GM06990 (cell line): ENCODE measurements at places on chromosomes 6 and 20.

DNA sequence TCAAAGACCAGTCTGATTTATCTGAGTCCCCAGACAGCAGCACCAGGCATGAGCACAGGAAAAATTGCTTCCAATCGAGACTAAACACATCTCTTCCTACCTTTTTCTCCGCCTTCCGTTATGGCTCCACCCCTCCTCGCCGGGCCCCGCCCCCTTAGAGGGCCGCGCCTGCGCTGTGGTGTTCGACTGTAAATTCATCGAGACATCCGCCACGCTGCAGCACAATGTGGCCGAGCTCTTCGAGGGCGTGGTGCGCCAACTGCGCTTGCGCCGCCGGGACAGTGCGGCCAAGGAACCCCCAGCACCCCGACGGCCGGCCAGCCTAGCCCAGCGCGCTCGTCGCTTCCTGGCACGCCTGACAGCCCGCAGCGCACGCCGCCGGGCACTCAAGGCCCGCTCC is 8.9 kb downstream of the REM1 start:
- DNase-seq = no peak

DNA sequence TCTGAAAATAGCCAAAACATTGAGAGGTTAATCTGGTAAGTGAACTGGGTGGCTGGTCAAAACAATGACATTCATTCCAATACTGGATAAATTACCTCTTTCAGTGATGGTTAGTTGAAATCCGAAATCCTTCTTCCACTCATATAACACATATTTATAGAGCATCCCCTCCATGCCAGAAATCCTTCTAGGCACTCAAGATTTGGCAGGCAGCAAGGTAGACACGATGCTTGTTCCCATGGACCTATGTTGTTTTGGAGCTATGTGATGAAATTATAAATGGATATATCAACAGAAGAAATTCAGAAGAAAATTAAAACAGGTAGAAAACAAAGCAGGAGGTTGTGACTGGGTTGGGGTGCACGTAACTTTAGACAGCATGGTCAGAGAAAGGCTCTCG is 26.3 kb upstream of the SNRPB2 start:
- DNase-seq = no peak

DNA sequence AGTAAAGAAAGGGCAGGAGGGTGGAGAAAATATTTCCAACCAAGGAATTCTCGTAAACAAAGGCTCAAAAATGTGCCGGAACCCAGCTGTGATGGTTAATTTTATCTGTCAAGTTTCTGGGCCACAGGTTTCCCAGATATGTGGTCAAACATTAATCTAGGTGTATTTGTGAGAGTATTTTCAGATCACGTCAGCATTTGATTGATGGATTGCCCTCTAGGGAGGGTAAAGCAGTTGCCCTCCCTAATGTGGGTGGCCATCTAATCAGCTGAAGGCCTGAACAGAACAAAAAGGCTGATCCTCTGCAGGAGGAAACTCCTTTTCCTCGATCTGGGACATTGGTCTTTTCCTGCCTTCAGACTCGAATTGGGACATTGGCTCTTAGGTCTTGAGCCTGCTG is 298.7 kb upstream of the TCF21 start:
- no peak for DNase-seq

GRCh38 chr6:130852844-130853554 is 25.8 kb downstream of the SMLR1 start:
- DNase-seq = no peak

GRCh38 chr20:432208-432607 is 24.1 kb downstream of the RBCK1 start:
- no peak for DNase-seq

DNA sequence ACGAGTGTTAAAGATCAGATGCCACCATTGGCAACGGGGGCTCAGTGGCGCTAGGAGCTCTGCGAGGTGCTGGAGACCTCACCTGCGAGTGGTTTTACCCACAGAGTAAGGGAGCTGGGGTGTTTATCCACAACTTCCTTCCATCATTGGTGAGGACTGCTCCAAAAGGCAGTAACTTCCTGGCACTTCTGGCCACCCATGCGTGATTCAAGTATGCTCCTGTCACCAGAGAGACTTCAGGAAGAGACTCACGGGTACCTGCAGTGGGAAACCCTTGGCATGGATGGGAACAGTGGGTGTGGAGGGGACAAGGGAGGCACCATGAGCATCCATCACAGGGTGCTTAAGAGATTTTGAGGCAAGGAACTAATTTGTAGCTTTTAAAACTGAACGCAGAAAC is 53.2 kb downstream of the RIN2 start:
- no peak for DNase-seq

GRCh38 chr20:64058536-64058935 is 4.5 kb upstream of the TCEA2 start:
- no peak for DNase-seq

- no peak for DNase-seq
These were observed 82.3 kb upstream of the BMP2 start for GRCh38 chr20:6685181-6685582.

GRCh38 chr6:26205625-26206574 is 118.7 kb downstream of the HFE start:
- DNase-seq = no peak

- DNase-seq = no peak
These were observed 65.2 kb downstream of the STX11 start for GRCh38 chr6:144215402-144215931.

GRCh38 chr20:23608251-23608846 is 2.6 kb upstream of the CST9 start:
- no peak for DNase-seq

DNA sequence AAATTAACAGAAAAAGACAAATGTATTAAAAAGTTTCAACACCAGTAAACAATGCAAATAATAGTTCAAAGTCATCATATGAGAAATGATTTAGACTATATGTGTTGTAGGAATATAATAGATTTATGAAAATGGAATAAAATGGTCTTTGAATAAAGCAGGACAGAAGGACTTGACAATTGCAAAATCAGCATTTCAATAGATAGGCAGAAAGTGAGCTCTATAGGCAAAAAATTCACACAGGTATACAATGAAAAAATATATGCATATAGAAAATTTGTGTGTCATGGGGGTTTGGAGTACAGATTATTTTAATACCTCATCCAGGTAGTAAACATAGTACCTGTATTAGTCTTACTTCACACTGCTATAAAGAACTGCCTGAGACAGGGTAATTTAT is 571.1 kb upstream of the EYS start:
- DNase-seq = no peak

DNA sequence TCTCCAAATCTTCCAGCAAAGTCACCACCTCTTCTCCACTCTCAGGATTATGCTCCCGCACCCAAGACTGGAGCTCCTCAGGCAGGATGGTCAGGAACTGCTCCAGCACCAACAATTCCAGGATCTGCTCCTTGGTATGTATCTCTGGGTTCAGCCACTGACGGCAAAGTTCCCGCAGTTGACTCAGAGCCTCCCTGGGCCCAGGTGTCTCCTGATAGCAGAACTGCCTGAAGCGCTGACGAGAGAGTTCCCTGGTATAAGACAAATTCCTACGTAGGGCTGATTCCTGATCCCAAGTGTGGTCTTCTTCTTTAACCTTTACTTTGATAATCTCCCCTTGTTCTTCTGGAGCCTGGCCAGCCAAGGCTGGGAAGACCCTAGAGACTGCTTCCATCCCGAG is 60.6 kb downstream of the GPX5 start:
- no peak for DNase-seq

- DNase-seq = no peak
These were observed 83.6 kb downstream of the SIM1 start for GRCh38 chr6:100381111-100381510.

DNA sequence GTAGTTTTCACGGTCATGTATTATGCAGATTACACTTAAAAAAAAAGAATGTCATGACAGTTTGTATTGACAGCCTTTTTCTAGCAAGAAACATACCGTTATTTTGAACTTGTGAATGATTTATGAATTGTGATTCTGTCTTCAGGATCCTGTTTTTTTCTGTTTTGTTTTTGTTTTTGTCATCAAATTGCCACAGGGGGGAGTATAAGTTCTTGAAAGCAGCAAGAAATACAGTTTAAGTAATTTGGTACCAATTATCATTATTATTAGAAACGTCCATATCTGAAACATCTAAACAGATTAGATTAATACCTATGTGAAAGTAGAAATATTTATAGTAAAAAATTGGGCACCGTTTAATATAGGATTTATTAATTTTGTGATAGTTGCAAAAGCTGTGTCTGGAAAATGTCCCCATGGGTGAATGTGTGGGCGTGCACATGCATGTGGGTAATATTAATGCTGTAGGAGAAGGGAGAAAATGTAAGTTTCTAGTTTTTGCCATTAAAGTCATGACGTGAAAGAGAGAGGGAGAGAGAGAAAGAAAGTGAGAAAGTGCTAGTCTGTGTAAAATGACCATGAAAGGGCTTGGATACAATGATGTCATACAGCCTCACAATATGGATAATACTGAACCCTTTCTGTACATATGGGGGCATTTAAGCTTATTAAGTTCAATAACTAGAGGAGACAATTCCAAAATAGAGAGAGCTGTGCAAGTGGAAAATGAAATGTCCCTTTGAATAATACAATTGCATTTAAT is 9.4 kb upstream of the CCN2 start:
- no peak for DNase-seq
